Head of caudate nucleus (tissue), 42 donors: ENCODE measurements at places on chromosomes 2 and 18.

GRCh38 chr2:28647682-28648081 lies 103.9 kb upstream of the PPP1CB start:
- DNase-seq: no peak

DNA sequence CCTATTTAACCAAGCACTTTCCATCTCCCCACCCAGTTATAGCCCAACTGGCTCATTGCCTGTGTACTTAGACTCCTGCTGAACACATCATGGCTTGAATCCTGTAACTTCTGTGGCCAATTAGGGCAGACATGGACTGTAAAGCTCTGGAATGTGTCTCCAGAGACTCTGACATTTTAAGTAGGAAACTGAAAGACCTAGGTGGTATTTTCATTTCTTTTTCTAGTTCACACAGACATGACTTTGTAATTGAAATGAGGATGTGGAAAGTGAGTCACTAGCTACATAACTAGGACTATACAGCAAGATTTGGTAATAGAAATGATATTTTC lies 12.2 kb downstream of the DOK1 start:
- DNase-seq: no peak

DNA sequence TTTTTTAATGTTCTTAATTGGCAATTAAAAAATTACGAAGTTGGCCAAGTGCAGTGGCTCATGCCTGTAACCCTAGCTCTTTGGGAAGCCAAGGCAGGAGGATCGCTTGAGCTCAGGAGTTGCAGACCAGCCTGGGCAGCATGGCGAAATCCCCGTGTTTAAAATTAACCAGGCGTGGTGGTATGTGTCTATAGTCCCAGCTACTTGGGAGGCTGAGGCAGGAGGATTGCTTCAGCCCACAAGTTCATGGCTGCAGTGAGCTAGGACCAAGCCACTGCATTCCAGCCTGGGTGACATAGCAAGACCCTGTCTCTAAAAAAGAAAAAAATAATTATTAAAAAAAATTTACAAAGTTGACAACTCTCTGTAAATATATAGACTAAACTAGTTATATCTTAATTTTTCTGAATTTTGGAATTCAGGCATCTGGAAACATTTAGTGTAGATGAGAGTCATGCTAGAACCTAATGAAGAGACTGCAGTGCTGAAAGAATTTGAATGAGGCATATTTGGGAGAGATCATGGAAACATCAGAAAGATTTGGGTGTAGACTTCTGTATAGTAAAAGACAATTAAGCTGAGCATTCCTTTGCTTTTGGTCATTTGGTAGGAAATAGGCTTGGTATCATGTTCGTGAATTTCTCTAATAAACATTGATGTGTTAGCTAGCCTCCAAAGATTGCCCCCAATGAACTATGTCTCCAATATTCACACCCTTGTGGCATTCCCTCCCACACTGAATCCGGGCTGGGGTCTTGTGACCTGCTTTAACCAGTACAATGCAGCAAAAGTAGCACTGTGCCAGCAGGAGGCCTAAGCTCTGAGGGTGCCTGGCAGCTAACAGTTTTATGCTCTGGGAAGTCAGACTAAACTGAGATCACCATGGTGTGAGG lies 4.2 kb upstream of the ROCK1 start:
- no peak for DNase-seq

DNA sequence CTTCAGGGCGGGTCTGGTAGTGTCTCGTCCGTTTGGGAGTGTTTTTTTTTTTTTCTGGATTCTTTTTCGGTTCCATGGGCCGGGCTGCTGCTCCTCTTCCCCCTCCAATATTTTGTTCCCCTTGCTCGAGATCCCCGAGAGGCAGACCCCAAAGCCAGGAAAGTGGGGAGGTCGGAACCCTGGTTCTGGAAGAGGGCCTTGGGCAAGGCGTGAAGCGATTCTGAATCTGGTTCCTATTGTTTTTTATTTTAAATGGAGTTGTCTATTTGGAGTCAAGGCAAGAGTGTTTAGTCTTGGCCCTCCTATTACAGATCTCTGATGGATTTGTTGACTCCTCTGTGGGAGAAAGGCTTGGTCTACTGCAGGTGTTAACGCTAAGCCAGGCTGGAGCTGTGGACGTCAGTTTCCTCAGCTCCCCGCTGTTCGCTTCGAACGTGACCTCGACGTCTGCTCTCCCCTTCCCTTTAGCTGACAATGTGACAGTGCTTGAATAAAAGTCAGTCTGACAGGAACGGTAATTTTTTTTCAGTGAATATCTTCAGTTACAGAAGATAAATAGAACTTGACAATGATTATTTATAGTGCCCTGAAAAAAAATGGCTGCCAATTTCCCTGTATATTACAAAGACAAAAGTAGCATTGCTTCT lies 683 bp upstream of the DNAJC27 start:
- DNase-seq: peak; percentile 49

DNA sequence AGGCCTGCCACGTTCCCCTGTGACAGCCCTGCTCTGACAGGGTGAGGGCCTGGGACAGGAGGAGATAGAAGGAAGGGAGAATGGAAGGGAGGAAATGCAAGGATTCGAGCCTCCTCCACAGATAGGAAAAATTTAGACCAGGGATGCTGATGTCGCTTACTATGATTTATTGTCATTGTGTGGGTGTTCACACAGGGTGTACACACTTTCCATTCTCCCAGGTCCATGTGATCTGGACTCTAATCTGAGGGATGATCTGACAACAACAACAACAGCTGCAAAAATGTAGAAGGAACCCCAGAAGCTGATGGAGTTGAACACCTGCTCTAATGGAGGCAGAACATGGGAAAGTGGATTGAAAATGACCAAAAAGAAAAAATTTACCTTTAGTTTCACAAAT lies 231.7 kb upstream of the TNP1 start:
- DNase-seq: no peak

DNA sequence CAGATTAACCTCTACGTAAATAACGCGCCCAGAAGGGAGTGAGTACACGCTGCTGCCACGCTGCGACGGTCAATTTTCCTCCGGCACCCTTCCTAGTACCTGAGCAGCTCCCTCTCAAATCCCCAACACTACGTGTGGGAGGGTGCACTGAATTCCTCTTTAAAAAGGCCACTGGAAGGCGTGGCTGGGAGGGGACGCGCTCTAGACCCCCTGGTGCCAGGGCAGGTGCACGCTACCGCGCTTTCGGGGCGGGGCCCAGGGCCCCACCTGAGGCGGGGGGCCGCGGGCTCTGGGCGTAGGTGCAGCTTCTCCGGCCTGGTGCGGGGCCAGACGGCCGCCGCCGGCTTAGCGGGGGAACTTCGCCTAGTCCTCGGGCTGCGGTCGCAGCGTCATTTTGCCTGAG lies 668 bp upstream of the ANKRD12 start:
- DNase-seq: peak; percentile 22

- no peak for DNase-seq
These were observed 28.4 kb downstream of the ARL4C start for GRCh38 chr2:234468503-234468902.

DNA sequence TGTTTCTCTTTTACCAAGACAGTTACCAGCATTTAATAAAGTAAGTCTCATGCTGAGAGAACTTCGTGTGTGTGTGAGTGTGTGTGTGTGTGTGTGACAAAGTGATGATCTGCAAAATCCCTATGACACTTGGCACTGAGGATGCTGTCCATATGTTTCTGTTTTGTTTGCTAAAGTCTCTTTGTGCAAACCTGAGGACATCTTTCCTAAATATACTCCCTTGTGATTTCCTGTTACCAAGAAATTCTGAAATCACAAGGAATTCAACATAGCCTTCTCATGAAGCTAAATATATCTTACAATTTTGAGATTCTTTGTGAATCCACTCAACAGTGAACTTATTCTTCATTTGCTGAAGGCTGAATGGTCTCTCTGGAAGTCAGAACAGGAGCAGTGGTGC lies 1359.7 kb upstream of the NRXN1 start:
- no peak for DNase-seq

- no peak for DNase-seq
These were observed 146.0 kb upstream of the PGAP1 start for GRCh38 chr2:197072533-197072932.

- DNase-seq: no peak
These were observed 30.2 kb upstream of the ITPRID2 start for GRCh38 chr2:181861379-181861778.

GRCh38 chr18:70991577-70991976 lies 702.7 kb downstream of the SOCS6 start:
- DNase-seq: no peak

GRCh38 chr2:232928551-232929302 lies 58.7 kb downstream of the SNORC start:
- DNase-seq: no peak

GRCh38 chr2:190214426-190215194 lies 105.0 kb downstream of the HIBCH start:
- DNase-seq: no peak

GRCh38 chr2:101123795-101124471 lies 27.2 kb downstream of the TBC1D8 start:
- DNase-seq: no peak

DNA sequence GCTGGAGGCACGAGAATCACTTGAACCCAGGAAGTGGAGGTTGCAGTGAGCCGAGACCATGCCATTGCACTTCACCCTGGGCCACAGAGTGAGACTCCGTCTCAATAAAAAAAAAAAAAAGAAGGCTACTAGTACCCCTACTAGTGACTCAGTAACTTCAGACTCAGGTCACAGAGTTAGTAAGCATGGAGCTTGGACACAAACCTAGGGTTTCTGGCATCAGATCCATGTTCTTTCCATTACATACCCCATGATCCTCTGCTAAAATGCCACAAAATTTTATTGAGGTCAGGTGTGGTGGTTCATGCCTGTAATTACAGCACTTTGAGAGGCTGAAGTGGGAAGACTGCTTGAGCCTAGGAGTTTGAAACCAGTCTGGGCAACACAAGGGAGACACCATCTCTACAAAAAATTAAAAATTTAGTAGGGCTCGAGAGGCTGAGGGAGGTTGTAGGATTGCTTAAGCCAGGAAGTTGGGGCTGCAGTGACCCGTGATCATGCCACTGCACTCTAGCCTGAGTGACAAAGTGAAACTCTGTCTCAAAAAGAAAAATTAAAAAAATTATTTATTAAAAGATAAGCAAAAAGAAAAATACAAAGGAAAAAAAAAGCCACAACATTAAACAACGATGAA lies 45.1 kb downstream of the DHX57 start:
- no peak for DNase-seq

GRCh38 chr2:201403880-201404279 lies 46.7 kb upstream of the FLACC1 start:
- no peak for DNase-seq

GRCh38 chr2:8850845-8851487 lies 13.6 kb upstream of the KIDINS220 start:
- no peak for DNase-seq

- no peak for DNase-seq
These were observed 36.2 kb downstream of the KIAA2012 start for GRCh38 chr2:202109139-202109736.

DNA sequence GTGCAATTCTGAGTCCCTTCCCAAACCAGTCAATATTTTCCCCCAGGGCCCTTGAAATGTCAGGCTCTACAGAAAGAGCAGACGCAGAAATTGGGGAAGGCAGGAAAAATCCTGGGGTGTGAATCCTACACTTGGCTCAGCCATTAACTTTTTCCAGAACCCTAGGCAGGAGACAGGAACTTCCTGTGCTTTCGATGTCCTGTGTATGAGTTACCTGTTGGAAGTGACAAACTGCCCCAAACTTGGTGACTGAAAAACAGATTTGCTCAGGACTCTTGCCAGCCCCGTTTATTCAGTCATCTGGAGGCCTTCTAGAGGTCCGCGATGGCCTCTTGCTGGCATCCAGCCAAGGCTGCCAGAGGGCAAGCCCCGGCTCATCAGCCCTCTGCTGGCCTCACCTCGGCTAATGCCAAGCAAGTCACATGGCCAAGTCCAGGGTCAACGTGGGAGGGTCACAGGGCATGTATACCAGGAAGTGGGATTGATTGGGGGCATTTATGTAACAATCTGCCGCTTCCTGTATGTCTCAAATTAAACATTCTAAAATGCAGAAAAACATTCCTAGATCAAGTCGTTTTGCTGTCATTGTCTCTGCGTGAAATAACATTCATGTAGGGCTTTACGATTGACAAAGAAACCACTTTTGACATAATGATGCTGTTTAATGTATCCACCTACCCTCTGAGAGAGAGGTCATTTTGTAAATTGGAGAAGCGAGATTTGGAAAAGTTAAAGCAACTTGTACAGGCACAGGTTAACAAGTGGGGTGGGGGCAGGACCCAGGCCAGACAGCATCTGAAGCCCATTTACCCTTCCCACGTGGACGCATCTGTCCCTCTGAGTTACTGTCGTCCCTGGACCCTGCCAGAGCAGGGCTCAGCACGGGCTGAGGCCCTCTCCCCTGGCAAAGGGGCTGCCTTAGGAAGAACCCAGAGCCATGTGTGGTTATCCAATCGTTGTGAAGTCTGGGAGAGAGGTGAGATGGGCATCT lies 179.4 kb downstream of the INHBB start:
- no peak for DNase-seq

DNA sequence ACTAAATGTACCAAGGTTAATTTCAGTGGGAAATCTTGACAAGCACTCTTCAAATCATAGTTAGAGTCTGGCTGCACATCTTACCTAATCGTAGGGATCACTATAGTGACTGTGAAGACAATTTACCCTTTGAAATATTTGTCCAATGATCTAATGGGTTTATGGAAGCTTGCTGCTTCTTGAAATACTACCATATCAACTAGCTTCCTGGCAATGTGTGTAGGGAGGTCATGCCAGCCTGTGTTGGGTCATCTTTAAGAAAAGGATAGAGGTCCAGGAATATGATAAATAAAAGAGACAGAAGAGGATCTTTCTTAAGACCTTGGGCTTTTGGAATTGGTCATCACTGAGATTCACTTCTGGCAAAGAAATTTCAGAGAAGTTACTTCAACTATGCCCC lies 84.4 kb downstream of the POLE4 start:
- no peak for DNase-seq

GRCh38 chr18:32160547-32160946 lies 29.3 kb upstream of the MEP1B start:
- no peak for DNase-seq

GRCh38 chr2:101500860-101501259 lies 25.9 kb upstream of the RFX8 start:
- DNase-seq: no peak

DNA sequence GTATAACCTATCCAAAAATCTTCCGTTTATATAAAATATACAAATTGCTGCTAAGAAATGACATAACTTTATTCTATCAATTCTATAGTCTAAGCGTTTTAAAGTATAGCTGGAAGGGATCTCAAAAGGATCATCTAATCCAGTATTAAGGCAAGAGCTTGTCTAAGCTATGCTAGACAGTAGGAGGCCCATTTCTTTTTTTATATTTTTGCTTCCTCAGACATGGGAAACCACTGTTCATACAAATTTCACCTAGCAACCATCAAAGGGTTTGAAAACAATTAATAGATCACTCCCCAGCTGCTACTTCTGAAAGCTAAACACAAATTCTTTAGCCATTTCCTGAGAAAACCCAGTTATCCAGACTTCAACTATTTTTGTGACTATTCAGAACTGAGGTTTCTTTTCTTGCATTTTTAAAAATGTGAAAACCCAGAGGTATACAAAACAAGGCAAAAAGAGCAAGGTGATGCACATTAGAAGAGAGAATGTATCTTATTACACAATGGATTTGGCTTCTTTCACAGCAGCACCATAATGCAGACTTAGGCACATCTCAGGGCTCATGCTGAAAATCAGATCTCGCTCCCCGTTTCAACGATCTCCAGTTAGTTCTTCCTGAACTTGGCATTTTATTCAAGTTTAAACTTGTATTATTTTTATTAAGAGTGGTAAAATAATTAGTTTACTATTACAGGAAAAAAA lies 274.4 kb downstream of the LRP1B start:
- no peak for DNase-seq

GRCh38 chr2:10158681-10159080 lies 36.1 kb downstream of the RRM2 start:
- no peak for DNase-seq
